ENCODE measurements at places on chromosomes 7 and 10.
A peak's percentile ranks its signal among the peaks of the same experiment; 100 is the strongest.

- DNase-seq = no peak
Observed at GRCh38 chr7:1046722-1047679, 2.7 kb downstream of the GPR146 start.

- DNase-seq = no peak
Observed at GRCh38 chr10:47045331-47045861, 134.2 kb downstream of the PTPN20 start.

DNA sequence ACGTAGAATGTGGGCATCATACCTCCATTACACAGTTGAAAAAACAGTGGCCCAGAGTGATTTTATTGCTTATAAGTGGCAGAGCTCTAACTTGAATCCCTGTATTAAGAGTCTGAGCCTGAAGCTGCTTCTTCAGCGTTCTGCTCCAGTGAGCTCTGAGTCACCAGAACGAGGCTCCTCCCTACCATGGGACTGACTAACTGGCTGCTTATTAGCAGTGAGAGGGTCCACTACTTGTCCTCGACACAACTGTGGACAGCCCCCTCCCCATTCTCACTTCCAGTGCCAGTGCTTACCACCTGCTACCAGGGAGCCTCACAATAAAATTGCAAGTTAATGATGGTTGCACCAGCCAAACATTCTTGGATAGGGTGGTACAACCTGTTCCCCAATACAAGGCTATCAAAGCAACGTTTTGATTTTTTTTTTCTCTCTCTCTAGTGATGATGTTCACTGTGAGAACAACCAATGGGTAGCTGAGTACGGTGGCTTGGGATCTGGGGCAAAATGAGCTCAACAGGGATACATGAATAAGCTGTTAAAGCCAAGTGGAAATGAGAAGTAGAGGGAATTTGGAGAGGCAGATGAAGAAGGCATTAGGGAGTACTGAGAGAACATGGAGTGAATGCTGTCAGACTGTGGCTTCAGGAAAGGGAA is 2.7 kb upstream of the NRG3 start:
- DNase-seq = no peak

DNA sequence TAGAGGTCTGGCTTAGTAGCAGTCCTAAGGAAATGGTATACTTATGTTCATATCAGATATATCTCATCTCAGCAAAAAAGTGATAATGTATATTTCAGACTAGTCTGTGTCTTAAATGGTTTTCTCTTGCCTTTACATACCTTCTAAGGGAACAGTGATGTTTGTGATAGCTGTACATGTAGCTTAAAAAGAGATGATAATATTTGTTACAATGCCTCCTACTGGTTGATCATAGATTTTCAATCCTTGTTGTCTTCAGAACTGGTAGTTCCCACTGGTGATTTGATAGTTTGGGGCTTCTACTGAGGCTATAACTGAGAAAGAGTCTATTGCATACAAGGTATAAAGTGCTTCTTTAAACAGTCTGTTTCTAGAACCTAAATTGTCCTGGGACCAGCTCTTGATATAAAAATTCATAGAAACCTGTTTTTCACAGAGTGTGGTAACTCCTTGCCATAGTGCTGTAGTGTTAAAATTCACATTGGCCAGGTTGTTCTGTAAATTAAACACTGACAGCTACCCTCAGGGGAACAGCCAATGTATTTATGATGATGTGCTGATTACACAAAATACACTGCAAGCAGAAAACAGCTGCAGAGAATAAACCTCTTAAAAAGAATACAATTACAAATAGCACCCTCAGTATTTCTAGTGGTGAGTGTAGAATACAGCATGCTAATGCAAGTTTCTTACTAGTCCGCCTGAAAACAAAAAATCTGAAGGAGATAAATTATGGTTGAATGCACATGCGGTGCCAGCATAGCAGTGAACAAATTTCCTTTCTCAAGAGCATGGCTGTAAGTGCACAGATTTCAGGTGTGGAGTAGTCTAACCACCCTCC is 90.3 kb downstream of the BTRC start:
- no peak for DNase-seq

DNA sequence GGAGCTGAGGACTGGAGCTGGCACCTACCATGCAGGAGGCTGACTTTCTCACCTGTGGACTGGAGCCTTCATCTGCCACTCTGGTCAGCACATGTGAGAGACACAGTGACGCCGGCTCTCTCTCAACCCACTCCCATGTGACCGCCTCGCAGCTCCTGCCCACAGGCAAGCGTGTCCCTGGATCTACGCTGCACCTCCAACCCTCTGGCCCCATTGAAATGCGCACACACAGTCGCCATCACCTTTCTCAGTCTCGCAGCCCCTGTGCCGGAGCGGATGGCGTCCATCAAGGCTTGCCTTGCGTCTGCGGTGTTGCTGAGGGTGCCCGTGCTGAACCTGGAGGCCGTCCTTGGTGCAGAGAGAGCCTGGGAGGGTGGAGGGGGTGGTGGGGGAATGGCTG is 242.2 kb upstream of the GRB10 start:
- DNase-seq = no peak

DNA sequence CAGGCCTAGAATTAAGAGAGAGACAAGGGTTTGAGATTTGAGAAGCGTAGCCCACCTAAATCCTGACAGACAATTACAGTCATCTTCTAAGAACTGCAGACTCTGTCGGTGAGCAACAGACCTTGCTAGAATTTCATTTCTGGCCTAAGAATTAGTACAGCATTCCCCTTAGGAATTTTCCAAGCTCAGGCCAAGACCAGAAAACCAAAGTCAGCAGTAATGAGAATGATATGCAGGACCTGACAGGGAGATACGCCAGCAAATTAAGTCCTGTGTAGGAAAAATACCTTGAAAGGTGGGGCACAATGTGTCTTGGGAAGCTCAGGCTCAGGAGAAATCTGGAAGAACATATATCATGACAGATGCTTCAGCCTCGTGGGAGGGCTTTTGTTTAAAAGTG is 52.7 kb upstream of the HERPUD2 start:
- DNase-seq = no peak

DNA sequence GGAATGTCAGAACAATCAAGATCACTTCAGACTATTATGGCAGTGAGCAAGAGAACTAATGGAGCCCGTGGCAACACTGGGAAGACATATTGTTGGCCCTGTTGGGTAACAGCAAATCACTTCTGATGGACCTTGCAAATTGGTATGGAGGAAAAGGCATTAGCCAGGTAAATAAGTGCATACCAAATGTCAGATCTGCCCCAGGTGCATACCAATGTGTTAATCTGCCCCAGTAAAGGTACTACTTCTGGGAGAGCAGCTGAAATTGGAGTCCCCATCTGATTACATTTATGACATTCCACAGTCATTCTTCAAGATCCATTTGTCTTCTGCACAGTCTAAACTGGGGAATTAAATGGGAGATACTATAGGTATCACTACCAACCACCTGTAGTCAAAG is 3.7 kb upstream of the SGMS1 start:
- DNase-seq = no peak

DNA sequence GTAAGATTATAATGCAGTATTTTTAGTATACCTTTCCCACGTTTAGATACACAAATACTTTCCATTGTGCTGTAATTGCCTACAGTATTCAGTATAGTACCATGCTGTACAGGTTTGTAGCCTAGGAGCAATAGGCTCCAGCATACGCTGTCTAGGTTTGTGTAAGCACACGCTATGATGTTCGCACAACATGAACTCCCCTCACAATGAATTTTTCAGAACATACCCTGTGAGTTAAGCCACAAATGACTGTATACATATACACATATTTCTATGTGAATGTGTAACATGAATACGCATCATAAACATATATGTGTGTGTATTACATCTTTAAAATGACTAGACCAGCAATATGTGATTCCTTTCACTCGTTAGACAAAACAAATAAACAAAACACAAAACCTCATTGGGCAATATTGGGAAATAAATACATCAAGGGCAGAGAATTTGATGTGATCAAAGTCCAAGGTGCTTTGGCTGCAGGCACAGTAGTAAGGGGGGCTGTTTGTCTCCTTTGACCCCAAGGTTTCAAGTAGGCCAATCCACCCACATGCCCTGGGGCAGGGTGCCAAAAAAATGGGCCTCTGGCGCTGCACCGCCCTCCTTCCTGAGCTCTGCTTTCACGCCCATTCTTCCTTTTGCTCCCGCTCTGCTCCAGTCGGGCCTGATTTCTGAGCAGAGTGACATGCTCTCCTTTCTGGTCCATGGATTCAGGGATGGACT is 33.9 kb downstream of the CHN2 start:
- DNase-seq = no peak

DNA sequence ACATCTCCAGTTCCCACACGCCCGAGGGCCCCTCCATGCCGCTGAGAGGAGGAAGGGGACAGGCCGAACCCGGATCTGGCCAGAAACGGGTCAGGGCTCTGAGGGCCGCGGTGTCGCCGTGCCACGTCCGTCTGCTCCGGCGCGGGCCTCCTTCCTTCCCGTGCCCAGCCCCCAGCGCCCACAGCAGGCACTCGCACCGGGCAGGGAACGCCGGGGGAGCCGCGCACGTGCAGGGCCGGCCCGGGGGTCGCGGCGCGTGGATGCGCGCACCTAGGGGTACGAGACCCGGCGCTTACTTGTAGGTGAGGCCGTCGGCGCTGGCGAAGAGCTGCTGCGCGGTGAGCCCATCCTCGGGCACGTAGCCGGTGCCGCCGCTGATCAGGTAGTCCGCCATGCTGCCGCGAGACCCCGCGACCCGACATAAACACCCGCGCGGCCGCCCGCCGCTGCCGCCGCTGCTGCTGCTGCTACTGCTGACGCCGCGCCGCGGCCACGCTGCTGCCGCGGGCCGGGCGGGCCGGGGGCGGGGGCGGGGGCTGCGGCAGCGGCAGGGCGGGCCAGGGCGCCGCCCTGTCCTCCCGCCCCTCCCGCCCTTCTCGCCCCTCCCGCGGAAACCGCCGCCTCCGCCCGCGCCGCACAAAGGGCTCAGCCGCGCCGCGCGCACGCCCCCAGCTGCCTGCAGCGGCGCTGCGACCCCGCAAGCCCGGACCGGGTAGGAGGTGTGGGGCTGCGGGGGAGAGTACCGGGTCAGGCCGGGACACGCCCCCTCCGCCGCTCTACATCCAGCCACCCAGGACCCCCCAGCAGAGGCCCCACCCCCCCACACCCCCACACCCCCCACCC is 4.1 kb downstream of the IMPDH1 start:
- DNase-seq = no peak

DNA sequence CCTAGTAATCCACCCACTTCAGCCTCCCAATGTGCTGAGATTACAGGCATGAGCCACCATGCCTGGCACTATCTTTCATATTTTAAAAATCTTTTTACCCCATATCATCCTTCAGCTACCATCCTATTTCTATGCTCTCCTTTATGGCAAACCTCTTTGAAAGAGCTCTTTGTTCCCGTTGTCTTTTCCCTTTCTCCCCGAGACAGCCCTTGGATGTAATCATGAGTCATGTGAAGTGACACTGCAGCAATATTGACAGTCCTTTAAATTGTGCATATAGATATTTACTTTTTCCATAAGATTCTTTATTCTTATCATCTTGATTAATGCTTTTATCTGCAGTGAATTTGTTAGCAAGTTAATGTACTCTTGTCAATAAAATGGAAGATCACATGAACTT is 286.6 kb downstream of the ANKRD7 start:
- DNase-seq = no peak

- no peak for DNase-seq
Observed at GRCh38 chr7:71350680-71351079, 218.7 kb downstream of the GALNT17 start.

DNA sequence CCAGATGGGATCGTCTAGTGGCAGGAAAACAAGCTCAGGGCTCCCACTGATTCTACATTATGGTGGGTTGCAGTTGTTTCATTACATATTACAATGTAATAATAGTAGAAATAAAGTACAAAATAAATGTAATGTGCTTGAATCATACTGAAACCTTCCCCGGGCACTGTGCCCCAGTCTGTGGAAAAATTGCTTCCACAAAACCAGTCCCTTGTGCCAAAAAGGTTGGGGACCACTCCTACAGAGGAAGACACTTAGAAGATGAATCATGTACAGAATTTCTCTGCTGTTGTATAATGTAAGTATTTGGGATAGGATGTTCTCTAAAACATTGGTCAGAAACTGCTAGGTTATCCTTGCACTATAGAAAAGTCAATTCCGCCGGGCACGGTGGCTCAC is 11.3 kb upstream of the PHYH start:
- no peak for DNase-seq

DNA sequence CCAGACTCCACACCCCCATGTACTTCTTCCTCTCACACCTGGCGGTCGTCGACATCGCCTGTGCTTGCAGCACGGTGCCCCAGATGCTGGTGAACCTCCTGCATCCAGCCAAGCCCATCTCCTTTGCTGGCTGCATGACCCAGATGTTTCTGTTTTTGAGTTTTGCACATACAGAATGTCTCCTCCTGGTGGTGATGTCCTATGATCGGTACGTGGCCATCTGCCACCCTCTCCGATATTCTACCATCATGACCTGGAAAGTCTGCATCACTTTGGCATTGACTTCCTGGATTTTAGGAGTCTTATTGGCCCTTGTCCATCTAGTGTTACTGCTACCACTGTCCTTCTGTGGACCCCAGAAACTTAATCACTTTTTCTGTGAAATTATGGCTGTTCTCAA is 4.8 kb downstream of the OR2A25 start:
- DNase-seq = no peak

- no peak for DNase-seq
Observed at GRCh38 chr10:5575144-5575481, 50.4 kb downstream of the CALML3 start.

- peak; percentile 71 for DNase-seq
Observed at GRCh38 chr7:129569811-129570215, 41.7 kb upstream of the NRF1 start.

DNA sequence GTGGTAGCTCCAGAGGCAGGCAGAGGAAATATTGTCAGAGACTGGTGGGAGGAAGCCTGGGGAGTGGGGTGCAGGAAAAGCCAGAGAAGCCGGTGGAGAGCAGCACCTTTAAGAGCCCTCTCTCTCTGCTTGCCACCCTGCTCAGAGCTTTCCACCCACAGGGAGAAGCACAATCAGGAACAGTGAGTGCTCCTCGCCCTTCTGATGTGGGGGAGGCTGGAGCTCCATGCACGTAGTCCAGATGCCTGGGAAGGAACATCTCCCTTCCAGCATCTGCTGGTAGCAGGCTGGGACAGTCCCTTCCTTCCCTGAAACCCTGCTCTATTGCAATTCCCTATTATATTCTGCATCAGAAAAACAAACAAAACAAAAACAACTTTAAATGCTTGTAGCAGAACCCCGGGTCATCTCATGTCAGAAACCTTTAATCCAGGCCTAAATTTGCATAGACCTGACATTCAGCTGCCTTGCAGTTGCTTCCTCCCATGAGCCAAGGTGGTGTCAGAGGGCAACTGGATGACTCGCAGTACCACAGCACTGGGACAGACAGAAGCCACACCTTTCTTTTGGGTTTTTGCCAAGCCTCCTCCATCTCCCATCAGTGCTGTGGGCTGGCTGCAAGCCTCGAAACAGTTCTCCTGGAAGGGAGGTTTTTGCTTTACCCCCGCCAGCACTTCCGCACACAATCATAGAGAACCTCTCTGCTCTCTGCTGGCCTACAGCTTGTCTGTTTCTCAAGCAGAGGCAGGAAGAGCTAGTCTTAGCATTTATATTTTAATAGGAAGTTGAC is 13.1 kb downstream of the AVPI1 start:
- no peak for DNase-seq

DNA sequence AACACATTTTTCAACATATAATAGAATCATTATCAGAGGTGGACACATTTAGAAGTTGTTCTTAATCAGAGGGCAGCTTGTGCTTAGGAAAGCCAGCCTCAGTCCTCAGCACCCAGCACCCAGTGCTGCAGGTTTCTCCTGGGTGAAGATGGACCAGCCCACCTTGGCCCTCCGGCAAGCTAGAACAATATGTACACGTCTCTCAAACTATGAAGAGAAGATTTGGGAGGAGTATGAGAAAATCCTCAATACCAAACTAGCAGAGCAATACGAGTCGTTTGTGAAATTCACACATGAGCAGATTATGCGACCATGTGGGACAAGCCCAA is 13.5 kb upstream of the RALA start:
- DNase-seq = no peak

Measured in Panc1 (cell line).